ENCODE measurements at places on chromosomes 2 and 18. TPM values are rescaled to one million over a fixed set of nuclear protein-coding genes. Genes with fewer than 3 reads are reported as not detected.

GRCh38 chr2:205640716-205641115 is 41.6 kb upstream of the NRP2 start:
- H3K4me1 ChIP-seq, result peaks cover 4% of the 10 kb centered on the region
- no peak overlapping the region for H3K27ac ChIP-seq
- DNase-seq, result no peak
- no peaks in the 10 kb centered on the region for H3K36me3 ChIP-seq
- H3K4me3 ChIP-seq, result no peak overlapping the region

DNA sequence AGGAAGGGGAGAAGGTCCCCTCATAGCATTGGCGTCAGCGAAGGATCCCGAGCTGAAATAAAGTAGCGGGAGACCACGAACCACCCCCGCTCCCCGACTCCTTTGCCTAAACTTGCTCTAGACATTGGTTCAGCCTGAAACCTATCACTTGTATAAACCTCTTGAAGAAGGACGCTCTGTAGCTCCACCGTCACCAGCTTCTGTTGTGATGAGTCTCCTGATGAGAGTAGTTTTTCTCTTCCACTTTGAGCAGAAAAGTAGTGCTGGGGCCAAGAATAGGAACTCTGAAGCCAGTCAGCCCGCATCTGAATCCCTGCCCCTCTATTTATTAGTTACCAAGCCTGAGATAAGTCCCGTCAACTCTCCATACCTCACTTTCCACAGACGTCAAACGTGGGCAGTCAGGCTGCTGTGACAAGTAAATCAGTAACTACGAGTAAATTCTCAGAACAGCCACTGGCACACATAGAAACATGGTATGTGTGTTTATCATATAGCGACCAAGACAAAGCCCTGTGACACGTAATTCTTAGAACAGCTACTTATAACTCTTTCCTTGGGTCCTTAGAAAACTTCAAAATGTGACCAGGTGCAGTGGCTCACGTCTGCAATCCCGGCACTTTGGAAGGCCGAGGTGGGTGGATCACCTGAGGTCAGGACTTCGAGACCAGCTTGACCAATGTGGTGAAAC is 61.7 kb downstream of the CD226 start:
- no peaks in the 10 kb centered on the region for H3K4me1 ChIP-seq
- no peak for DNase-seq
- no peak overlapping the region for H3K4me3 ChIP-seq
- H3K36me3 ChIP-seq, result no peaks in the 10 kb centered on the region
- no peak overlapping the region for H3K27ac ChIP-seq

- H3K36me3 ChIP-seq, result no peaks in the 10 kb centered on the region
- peak; percentile 80 for DNase-seq
- H3K4me3 ChIP-seq, result no peak overlapping the region
- peak overlapping the region; percentile 5 for H3K27ac ChIP-seq
- peaks cover 19% of the 10 kb centered on the region for H3K4me1 ChIP-seq
Measured at GRCh38 chr2:68908392-68908970, 37.3 kb upstream of the BMP10 start.

- H3K27me3 ChIP-seq, result no peaks in the 10 kb centered on the region
- DNase-seq, result no peak
- H3K4me1 ChIP-seq, result peaks cover 18% of the 10 kb centered on the region
- H3K36me3 ChIP-seq, result no peaks in the 10 kb centered on the region
- H3K4me3 ChIP-seq, result no peak overlapping the region
Measured at GRCh38 chr2:216492597-216493333, 5.9 kb upstream of the RPL37A start.

DNA sequence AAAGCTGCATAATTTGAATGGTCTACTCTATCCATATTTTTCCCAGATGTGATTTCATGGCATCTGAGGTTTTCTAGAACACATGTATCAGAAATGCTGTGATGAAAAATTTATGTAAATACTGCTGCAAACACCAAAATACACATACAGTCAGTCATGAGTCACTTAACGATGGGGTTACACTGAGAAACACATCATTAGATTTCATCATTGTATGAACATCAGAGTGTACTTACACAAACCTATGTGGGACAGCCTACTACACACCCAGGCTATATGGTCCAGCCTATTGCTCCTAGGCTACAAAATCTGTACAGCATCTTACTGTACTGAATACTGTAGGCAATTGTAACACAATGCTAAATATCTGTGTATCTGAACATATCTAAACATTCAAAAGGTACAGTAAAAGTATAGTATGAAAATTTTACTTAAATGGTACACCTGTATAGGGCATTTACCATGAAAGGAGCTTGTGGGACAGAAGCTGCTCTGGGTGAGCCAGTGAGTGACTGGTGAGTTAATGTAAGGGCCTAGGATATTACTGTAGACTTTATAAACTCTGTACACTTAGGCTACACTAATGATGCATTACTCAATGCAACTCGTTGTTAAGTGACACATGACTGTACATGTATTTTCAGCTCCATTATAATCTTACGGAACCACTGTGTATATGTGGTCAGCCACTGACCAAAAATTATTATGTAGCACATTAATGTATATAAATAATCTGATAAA is 33.5 kb downstream of the PNO1 start:
- H3K4me3 ChIP-seq, result no peak overlapping the region
- H3K4me1 ChIP-seq, result peaks cover 56% of the 10 kb centered on the region
- no peaks in the 10 kb centered on the region for H3K27me3 ChIP-seq
- no peak overlapping the region for H3K27ac ChIP-seq

DNA sequence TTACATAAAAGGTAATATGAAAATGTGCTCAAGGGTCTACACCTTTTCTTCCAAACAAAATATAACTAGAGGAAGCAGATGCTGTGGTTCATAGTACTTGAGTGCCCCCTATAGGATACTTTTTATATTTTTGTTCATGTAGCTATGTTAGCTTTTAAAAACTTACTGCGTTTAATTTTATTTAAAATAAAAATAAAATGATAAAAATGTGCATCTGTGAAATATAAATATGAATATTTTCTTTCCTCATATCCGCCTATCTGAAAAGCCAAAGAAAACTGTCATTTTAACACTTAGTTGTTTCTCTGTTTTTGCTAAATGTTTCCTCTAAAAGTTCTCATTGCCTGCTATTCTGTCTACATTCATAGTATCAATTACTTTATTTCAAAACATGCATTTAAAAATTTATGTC is 9.6 kb upstream of the LRP1B start:
- H3K4me1 ChIP-seq, result no peaks in the 10 kb centered on the region
- no peaks in the 10 kb centered on the region for H3K36me3 ChIP-seq
- no peaks in the 10 kb centered on the region for H3K27me3 ChIP-seq
- no peak overlapping the region for H3K27ac ChIP-seq
- DNase-seq, result no peak

DNA sequence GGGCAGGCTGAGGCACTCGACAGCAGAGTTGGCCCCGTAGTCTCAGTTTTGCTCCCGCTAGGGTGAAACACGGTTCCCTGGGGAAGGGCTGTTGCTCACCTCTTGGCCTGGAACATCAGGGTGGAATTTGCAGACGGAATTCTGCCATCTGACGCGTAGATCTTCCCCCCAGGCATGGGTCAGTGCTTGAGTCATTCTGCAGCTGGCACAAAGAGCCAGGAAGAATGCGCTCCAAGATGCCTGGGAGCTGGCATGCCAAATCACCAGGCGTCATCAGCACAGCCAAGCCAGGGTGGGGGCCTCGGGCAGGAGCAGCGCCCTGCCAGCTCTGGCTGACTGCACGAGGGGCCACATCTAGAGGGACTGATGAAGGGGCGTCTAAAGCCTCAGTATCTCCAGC is 42.7 kb downstream of the ODC1 start:
- H3K4me1 ChIP-seq, result peaks cover 90% of the 10 kb centered on the region
- no peak overlapping the region for H3K4me3 ChIP-seq
- DNase-seq, result peak; percentile 76

DNA sequence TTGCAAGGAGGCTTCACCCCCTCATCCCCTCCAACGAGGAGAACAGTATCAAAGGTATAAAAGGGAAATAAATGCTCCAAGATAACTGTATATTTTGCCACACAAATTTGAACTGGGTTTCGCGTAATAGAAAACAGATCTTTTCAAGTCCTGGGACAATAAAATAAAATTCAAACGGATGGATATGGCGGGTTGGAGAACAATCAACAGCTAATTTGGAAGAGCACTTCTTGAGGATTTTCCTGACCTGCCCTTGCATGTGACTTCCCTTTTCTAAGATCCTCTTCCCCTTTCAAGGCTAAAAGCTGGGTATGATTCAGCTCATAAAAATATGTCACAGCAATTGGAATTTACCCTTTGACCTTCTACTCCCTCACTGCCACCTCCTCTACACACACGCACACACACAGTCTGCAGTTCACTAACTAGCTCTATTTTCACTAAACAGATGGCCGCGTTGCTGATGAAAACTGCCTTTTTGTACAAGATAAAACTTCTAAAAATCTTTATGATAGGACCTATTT is 386.9 kb downstream of the FIGN start:
- DNase-seq, result no peak
- peaks cover 4% of the 10 kb centered on the region for H3K4me1 ChIP-seq
- no peaks in the 10 kb centered on the region for H3K36me3 ChIP-seq
- H3K4me3 ChIP-seq, result peak overlapping the region; percentile 43
- no peaks in the 10 kb centered on the region for H3K27me3 ChIP-seq
- peak overlapping the region; percentile 66 for H3K27ac ChIP-seq

Gene ERBB4
- 25.3 TPM for total RNA-seq

Gene SPRED2
- total RNA-seq, result 43.9 TPM

Gene KYNU
- total RNA-seq, result 30.6 TPM

Gene ARL6IP6
- 19.2 TPM for total RNA-seq

Gene PLEKHH2
- 42.0 TPM for total RNA-seq
